Chondrocyte (in vitro differentiated cells): ENCODE measurements at places on chromosomes 1 and 21. TPM values are rescaled to one million over a fixed set of nuclear protein-coding genes. Genes with fewer than 3 reads are reported as not detected.

GRCh38 chr1:158053276-158053675 is 59.8 kb downstream of the KIRREL1 start:
- no peak for DNase-seq

GRCh38 chr1:167064621-167065020 is 25.6 kb downstream of the GPA33 start:
- no peak for DNase-seq

- no peak for DNase-seq
Measured at GRCh38 chr1:155871390-155871789, 12.0 kb downstream of the SYT11 start.

- no peak for DNase-seq
Measured at GRCh38 chr1:236207121-236207520, 64.8 kb downstream of the GPR137B start.

DNA sequence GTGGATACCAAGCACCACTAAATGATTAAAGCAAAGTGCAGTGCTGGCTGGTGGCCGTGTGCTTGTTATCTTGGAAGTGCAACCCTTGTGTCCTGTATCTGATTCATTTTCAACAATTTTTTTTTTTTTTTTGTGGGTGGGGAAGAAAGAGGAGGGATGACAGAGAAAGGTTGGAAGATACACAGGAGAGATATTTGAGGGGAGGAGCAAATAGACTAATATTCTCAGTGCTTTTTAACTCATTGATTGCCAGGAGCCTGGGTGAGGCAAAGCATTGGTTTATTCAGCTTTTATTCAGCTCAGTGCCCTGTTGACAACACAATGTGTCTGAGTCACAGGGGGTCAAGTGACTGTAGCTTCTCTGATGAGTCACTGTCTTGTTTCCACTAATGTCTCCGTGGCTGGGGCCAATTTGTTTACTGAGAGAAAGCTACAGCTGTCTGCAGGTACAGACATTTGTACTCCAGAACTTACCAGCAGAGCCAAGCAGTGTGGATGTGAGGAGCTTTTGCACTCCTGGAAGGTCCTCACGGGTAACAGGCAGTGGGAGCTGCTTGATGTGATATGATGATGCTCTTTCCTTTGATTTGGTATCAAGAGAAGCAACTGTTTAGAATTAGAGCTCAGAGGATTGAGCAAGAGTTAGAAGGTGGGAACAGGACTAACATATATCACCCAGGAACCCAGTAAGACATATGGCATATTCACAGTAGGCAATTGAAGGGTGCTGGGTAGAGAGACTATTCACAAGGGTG is 23.6 kb upstream of the DNM3 start:
- no peak for DNase-seq

DNA sequence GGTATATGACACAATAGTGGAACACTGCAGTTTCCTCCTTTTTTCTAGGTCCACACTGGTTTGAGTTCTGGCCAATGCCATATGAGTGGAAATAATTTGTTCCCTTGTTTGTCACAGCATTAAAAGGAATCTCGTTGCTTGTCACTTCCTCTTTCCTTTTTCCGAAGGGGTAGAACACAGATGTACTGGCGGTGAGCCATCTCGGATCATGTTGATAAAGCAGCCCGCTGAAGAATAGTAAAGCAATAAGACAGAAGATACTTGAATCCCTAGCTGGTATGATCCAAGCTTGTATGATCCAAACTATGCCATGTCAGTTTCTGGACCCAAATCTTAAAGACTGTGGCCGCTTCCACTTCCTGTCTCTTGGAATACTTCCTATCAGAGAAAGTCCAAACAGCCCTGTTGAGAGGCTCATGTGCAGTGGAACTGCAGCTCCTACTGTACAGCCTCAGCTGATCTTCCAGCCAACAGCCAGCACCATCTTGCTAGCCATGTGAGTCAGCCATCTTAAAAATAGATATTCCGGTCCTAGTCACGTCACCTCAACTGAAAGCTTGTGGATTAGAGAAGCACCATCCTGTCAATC is 40.3 kb downstream of the CFHR5 start:
- no peak for DNase-seq

- no peak for DNase-seq
Measured at GRCh38 chr1:158049853-158050252, 56.4 kb downstream of the KIRREL1 start.

DNA sequence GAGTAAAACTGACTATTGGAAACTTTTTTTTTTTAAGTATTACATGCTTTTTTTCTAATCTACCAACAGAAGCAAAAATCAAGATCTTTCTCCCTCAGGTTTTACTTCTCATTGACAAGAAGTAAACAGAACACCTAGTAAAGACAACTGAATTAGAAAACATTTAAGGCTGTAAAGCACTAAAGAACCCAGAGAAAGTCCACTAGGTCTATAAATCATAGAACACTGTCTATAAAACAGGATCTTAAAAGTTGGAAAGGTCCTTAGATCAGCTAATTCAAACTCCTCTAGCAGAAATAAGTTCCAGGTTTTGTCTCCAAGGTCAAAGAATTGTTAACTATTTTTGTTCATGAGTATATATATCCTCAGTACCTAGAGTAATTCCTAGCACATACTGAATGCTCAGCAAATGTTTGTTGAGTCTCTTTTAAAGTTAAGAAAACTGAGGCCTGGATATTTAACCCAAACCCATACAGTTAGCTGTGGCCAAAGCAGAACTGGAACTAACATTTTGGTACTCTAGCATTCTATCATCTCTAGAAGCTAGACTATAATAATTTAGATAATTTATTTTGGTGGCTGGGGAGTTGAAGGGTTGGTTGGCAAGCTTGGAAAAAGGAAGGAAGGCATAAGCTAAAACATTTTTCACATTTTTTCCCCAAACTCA is 3.0 kb downstream of the EPS15 start:
- no peak for DNase-seq

- no peak for DNase-seq
Measured at GRCh38 chr1:203624341-203624712, 2.3 kb upstream of the ATP2B4 start.

DNA sequence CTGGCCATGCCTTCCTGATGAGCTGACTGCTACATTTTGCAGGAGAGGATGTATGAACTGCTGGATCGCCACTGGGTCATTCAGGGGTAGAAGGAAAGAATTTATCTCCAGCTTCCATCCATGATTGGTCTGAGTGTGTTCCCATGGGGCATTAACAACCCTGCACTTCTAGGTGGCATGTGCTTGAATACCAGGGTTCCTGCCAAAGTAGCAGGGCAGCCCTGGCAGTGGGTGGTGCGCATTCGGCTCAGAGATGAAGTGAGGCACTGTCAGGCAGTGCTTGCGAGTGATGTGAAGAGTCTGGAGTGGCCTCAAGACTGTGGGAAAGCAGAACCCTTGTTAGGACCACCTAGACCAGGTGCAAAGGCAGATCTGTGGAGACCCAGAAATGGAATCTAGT is 294.9 kb downstream of the ASTN1 start:
- no peak for DNase-seq

DNA sequence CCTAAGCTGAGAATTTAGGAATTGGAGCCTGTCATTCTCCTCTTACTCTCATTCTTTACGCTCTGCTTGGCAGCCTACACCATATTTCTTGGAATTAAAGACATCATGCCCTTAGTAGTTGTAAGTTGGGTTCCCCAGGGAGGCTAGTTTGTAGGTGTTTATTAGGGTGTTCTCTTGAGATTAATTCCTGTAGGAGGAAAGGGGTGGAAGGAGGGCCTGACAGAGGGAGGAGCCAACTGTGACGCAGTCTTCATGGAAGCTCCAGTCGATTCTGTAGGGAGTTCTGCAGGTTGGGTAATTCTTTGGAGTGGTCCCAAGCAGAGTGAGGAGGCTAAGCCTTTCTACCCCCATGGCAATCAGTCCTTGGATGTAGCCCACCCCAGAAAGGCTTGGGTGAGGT is 111.4 kb downstream of the HHAT start:
- DNase-seq = no peak

- DNase-seq = no peak
Measured at GRCh38 chr1:92443893-92444292, 42.8 kb downstream of the GFI1 start.

- no peak for DNase-seq
Measured at GRCh38 chr1:119409731-119410130, 5.2 kb upstream of the HSD3B2 start.

DNA sequence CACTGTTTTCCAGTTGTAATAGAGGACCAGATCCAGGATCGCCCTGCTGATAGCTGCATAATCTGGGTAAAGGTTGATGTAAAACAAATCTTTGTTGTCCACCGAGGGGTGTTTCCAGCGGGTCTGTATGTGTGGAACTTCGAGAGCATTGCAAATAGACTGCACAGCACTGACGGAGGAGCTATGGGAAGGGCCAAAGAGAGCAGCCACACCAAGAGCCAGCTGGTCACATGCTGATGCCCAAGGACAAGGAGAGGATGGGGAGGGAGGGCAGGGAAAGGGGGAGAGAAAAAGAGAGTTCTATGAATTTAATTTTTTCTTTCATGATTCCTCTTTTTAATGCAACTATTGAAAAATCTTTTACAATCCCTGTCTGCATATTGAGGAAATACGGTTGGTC is 250.0 kb downstream of the GRIK1 start:
- no peak for DNase-seq

DNA sequence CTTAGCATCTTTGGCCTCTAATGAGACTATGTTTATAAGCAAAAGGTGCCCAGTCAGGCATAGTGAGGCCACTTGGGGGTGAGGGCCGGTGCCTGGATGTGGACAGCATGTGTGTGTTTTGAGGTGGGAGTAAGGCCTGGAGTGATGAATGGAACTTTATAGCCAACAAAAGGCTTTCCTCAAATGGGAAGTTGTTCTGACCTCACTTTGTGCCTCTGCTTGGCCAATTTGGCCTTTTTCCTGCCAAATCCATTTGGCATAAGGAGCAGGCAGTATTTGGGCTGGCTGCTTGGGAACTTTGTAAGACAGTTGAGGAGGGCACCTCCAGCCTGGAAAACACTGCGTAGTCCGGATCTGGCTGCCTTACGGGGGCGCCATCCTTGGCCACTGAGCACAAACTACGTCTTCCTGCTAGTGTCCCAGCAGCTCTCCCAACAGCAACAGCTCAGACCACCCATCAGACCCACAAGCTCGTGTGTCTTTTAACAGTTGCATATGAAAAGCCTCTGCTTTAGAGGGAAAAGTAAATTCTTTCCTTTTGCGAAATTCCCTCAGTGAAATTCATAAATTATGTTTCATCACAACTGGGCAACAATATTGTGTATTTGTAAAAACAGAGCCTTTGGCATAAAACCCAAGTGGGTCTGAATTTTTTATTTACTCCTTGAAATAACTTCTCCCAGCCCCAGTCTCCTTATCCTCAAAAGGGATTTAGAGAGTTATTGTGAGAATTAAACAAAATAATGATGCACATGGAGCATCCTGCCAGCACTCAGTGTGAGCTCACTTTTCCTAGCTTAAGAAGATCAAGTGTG is 322.9 kb downstream of the DISC1 start:
- DNase-seq = no peak

- no peak for DNase-seq
Measured at GRCh38 chr1:111470596-111470995, 3.2 kb upstream of the C1orf162 start.

GRCh38 chr1:66374561-66375111 is 159.3 kb upstream of the SGIP1 start:
- no peak for DNase-seq

GRCh38 chr1:248114890-248115289 is 19.9 kb downstream of the OR2L13 start:
- DNase-seq = no peak

GRCh38 chr1:174217787-174218574 is 58.7 kb downstream of the RABGAP1L start:
- no peak for DNase-seq

The EVA1B gene
- total RNA-seq = 55.7 to 88.4 TPM (median 85.2 TPM) in 3 replicates

The RPTN gene
- not detected in 3 replicates for total RNA-seq

The TTLL7 gene
- total RNA-seq = 18.3 to 22.6 TPM (median 19.5 TPM) in 3 replicates

The ZMYND12 gene
- total RNA-seq = 0.30 to 0.56 TPM in 2 of 3 replicates, not detected in the other

The RNU1-3 gene
- 1,438 to 1,620 TPM (median 1,579 TPM) in 3 replicates for total RNA-seq

The HES3 gene
- total RNA-seq = not detected in 3 replicates

The PEAR1 gene
- 1.4 to 13.7 TPM (median 9.9 TPM) in 3 replicates for total RNA-seq
